NCI-H510A (cell line): ENCODE measurements at places on chromosomes 11 and 22.

- DNase-seq: no peak
Measured at GRCh38 chr11:22577854-22578253, 47.8 kb downstream of the FANCF start.

GRCh38 chr11:134202661-134203060, 21.1 kb downstream of the NCAPD3 start:
- no peak for DNase-seq

GRCh38 chr11:116294630-116295029, 478.2 kb downstream of the BUD13 start:
- DNase-seq: no peak

GRCh38 chr11:36160091-36160490, 129.1 kb downstream of the COMMD9 start:
- DNase-seq: no peak

DNA sequence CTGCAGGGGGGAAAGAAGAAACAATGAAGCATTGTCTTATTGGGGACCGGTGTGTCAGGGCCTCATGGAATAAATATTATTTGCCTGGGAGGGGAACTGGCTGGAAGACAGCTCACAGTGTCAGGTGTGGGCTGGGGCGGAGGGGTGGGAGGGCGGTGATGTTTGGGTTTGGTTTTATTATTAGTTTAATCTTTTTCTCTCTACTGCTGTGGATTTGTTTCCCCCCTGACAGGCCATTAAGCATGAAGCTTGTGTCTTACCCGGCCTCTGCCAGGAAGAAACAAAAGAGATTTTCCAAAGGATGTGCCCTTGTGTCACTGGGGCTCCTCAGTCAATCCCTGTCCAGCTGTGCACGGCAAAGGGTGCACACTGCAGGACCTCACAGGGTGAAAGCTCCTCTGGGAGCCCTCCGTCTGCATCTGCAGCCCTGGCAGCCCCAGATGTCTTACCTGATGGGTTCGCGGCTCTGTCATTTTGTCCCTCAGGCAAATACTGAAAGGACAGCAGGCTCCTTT, 203.1 kb upstream of the TMEM45B start:
- DNase-seq: no peak

DNA sequence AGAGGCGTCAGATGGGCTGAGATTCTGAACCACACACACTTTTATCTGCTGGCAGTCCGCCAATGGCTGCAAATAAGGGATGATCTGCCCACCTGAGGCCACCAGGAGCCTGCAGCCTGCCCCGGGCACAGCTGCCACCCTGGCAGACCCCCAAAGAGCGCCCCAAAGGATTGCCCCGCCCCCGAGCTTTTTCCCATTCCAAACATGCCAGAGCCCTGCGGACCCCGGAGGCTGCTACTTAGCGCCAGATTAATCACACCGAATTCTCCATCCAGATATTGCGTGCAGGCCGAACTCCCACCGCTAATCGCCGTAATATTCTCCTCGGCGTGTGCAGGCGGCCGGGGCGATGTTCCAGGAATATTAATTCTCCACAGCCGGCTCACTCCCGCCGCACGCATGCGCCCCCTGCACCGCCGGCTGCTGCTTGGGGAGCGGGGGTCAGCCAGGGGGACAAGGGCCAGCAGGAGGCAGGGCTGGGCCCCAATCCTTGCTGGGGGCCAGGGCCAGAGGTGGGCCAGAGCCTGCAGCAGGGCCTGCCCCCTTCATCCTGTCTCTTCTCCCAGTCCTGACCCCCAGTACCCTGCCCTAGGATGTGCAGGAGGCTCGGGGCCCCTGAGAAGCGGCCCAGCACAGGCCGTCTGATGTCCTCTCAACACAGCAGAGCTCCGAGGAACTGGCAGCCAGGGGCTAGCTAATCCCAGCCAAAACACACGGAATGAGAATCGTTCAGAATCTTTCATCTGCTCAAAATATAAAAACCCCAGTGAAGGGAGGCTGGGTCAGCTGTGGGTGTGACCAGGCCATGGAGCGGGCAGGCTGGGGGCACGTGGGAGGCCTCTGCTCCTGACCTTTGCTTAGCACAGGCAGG, 19.5 kb upstream of the TCF20 start:
- DNase-seq: no peak

GRCh38 chr11:47302853-47303252, 32.9 kb downstream of the MADD start:
- no peak for DNase-seq

DNA sequence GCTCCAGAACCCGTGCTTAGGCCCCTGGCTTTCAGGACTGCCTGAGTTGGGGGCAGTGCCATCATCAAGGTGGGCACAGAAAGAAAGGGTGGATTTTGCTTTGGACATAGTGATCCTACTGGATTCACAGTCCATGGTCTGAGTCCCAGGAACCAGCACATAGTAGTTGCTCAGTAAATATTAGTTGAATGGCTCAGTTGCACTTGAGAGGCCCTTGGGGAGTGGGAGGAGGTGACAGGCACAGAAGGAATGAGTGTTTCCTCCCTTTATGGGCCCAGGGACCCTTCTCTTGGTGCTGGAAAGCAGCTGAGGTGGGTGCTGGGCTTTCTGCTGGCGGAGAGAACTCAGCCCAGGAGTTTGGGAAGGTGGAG, 16.6 kb downstream of the ARHGEF17 start:
- DNase-seq: no peak

DNA sequence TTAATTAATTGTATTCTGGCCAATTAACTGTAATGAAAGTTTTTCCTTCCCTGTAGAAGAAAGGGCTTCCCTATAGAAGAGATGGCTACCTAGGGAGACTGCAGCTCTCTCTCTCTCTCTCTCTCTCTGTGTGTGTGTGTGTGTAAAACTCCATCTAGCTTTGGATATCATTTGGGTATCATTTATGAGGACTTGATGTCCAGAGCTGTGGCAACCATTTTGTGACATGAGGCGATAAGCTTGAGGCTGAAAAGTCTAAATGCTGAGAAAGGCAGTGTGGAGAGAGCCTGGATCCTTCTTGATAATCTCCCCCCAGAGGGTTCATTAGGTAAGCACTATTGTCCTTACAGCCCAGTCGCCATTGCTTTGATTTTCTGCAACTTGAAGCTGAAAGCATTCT, 30.7 kb upstream of the RASD2 start:
- no peak for DNase-seq

GRCh38 chr11:44702889-44703288, 23.9 kb upstream of the TSPAN18 start:
- no peak for DNase-seq

GRCh38 chr11:75204012-75204674, 36.4 kb upstream of the TPBGL start:
- no peak for DNase-seq

DNA sequence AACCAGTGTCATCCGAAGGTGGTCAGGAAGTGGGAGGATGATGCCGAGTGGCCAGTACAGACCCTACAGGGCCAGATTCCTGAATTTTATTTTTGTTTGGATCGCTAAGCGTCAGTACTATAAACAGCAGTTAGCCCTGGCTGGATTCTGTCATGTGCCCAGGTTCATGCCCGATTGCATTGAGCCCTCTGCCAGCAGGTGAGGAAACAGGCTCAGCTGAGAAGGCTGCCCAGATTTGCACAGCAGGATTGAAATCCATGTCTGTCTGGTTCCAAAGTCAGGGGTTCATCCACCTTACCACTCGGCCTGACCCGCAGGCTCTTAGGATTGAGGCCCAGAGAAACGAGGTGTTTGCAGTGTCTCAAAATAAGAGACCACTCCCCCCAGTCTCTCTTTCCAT, 9.1 kb upstream of the TBC1D22A start:
- DNase-seq: no peak

- no peak for DNase-seq
Measured at GRCh38 chr11:44267006-44267749, 42.8 kb downstream of the ALX4 start.

GRCh38 chr11:70054004-70054403, 24.1 kb upstream of the ANO1 start:
- DNase-seq: no peak

DNA sequence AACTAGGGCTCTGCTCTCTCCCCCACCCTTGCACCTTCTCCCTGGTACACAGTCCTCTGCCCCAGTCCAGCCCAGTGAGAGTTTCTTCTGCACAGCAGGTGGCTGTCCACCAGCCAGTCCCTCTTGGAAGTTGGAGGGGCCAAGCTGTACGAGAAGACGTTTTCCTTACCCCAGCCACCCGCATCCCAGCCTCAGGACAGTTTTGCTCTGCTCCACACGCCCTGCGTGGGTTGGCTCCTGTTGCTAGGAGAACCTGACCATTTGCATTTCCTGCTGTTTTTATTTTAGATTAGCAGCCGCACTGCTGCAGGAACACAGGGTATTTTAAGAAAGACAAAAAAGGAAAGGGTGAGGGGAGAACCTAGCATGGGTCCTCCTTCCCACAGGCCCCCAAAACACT, 17.6 kb upstream of the NRGN start:
- DNase-seq: no peak

- no peak for DNase-seq
Measured at GRCh38 chr11:128231845-128232410, 355.4 kb downstream of the ETS1 start.

- no peak for DNase-seq
Measured at GRCh38 chr11:72069200-72069599, 11.1 kb downstream of the NUMA1 start.

DNA sequence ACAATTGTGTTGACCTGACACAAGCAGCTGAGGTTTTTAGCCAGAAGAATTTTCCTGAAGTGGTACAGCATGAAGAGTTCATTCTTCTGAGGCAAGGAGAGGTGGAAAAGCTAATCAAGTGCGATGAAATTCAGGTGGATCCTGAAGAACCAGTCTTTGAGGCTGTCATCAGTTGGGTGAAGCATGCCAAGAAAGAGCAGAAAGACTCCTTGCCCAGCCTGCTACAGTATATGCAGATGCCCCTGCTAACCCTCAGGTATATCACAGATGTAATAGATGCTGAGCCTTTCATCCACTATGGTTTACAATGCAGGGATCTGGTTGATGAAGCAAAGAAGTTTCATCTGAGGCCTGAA, 12.9 kb upstream of the SCARF2 start:
- DNase-seq: no peak

GRCh38 chr22:38943201-38943600, 14.2 kb upstream of the APOBEC3A start:
- DNase-seq: no peak

GRCh38 chr11:127651888-127652221, 651.3 kb upstream of the KIRREL3 start:
- DNase-seq: no peak

DNA sequence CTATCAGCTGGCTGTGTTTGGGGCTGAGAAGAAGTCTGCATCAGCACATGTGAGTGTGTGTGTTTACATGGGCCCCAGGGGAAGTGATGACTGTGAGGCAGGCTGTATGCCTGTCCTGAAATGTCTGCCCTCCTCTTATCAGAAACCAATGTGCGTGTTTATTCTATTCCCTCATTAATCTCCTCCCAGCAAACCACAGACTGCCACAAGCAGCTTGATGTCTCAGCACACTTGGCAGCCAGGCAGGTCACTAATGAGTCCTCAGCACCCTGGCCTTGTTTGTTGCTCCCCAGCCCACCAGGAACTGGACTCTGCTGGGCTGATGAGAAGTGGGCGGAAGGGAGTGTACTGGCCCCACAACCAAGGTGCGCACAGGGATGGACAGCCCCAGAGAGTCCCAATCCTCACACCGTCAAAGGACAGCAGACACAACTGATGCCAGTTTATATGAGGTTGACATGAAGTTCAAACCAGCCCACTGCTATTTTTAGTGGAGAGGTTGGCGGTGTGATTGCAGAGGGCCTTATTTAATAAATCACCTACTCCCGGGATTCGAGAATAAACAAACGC, 225.8 kb downstream of the ETS1 start:
- peak; percentile 85 for DNase-seq
